Anterior cingulate cortex (tissue), 58 donors: ENCODE measurements at places on chromosomes 16 and 17.
A peak's percentile ranks its signal among the peaks of the same experiment; 100 is the strongest.

DNA sequence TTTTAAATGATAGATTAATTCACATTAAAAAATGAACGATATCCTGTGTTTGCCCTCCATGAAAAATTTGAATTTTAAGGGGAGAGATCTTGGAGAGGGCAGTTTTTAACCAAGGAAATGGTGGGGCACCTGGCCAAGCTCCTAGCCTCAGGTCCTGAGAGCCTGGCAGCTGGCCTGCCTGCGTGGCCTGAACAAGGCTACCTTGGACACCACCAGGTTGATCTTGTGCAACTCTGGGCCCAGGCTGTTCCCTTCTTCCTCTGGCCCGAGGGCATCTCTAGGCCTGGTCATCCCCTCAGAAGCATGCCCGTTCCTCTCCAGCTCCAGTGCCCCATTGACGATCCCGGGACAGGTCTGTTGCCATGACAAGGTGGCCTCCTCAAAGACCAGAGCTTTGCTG is 33.4 kb upstream of the LONP2 start:
- no peak for DNase-seq

DNA sequence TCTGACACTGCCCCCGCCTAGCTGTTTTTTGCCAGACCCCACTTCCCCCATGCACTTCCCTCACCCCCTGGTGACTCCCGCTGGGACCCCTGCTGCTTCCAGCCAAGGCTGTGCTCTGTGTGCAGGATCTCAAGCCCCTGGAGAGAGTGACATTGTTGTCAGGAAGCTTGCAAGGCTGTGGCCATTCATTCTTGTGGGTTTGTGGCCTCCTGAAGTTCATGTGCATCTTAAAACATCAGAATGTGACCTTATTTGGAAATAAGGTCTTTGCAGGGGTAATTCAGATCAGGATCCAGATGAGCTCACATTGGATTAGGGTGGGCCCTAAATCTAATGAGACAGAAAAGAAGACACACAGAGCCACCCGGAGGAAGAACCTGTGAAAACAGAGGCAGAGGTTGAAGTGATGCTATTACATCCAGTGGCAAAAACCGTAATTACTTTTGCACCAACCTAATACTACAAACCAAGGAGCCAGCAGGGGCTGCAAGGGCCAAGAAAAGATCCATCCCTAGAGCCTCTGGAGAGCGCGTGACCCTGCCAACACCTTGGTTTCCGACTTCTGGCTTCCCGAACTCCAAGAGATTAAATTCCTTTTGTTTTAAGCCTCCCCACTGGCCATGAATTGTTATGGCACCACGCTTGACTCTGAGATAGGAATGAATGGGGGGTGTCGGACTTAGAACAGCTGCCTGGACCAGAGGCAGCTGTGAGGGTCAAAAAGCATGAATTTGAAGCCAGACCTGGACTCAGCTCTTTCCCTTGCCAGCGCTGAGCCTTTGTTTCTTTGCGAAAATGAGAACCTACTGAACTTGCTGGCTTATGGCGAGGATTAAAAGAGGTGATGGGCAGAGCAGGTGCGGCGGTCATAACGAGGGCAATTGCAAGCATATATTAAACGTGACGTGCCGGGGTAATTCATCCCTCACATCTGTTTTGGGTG is 75.5 kb downstream of the BMERB1 start:
- DNase-seq = no peak

- no peak for DNase-seq
These were observed 22.3 kb downstream of the MOSMO start for GRCh38 chr16:22030087-22030812.

GRCh38 chr17:77011173-77012011 is 129.4 kb upstream of the SEC14L1 start:
- DNase-seq = no peak

- no peak for DNase-seq
These were observed 44.0 kb downstream of the ANKRD11 start for GRCh38 chr16:89446136-89446974.

- no peak for DNase-seq
These were observed 22.9 kb upstream of the LITAF start for GRCh38 chr16:11609474-11610120.

DNA sequence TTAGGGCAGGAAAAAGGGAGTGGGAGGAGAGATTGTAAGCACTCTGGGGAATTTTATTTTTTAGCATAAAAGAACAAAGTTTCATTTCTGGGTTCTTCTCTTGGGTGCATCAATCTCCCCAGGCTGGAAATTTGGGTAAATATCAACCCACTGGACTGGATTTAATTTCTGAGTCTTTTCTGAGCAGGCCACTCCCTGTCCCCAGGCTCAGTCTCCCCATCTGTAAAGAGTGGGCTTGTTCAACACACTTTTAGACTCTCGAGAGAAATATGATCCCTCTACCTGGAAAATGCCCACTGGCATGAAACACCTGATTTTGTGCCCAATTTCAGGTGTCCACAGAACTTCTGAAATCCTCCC is 617 bp upstream of the VTN start:
- DNase-seq = no peak

GRCh38 chr17:50589095-50589705 is 28.7 kb downstream of the CACNA1G start:
- DNase-seq = no peak

DNA sequence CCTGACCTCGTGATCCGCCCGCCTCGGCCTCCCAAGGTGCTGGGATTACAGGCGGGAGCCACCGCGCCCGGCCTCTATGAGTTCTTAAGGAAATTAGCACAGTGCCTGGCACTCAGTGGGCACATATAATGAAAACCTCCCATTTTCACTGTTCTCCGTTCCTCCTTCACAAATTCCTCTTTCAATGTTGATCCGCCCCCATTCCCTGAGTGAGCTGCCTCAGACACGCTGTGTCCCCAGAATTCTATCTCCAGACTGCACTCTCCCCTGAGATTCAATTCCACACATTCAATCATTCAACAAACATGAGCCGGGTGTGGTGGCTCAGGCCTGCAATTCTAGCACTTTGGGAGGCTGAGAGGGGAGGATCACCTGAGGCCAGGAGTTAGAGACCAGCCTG is 7.0 kb downstream of the P2RX1 start:
- no peak for DNase-seq

- DNase-seq = no peak
These were observed 1.0 kb downstream of the NHERF1 start for GRCh38 chr17:74749279-74750038.

DNA sequence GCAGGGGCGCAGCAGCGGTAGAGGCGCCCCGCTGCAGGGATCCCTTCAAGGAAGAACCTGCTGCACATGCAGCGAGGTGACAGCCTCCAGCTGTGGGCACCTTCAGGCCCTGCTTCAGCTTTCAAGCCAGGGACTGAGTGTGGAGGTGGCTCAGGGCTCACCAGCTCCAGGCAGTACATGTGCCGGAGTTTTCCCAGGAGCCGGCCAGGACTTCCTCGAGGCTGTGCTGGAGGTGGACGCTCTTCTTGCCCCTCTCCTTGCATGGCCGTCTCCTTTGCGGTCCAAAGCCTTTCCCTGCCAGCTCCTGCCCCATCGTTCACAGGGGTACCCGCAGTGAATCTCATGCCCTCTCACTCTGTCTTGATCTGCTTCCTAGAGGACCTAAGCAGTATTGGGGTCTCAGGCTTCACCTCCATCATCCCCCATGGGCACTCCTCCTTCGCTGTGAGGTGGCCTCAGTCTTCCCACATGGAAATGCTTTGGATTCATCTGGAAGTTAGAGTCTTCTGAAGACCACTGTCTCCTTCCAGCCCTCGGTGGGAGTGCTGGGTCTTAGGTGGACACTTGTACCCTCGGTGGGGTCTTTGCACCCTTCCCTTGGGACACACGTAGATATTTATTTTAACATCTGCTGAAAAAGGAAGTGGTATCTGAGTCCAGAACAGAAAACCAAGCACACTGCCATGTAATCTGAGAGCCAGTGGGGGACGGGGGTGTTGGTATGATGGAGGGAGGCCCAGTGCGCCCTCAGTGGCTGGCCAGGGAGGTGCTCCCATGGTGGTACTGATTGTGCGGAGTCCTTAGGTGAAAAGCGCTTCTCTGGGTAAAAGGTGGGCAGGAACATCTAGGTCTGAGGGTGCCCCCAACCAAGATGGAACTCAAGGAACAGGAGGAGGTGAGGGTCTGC is 7.0 kb downstream of the XYLT2 start:
- DNase-seq = no peak

DNA sequence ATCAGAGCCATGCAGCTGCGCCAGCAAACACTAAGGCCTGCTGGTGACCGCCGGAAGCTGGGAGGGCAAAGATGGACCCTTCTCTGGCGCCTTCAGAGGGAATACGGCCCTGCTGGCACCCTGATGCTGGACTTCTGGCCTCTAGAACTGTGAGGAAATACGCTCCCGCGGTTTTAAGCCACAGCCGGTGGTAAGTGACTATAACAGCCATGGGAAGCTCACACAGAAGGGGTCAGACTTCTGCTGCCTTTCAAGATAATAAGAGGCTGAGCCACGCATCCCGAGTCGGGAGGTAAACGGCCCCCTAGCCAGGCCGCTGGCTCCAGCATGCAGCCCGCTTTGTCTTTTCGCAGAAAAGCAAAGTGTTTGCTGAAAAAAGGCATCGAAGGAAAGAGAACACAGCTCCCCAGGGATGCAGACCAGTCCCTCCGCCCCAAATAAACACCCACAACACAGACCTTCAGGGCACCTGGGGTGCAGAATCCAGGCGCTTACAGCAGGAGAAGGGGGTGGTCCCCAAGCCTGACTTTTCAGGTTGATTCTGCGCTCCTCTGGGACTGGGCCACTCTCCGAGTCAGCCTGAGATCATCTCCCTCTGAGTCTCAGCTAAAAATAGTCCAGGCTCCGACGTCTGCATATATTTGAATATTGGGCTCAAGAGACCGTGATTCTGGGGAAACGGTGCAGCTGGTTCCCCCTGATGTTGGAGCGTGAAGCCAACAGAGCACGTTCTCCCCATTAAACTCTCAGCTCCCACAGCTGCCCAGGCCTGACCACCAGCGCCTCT is 89.7 kb downstream of the MGAT5B start:
- DNase-seq = no peak

DNA sequence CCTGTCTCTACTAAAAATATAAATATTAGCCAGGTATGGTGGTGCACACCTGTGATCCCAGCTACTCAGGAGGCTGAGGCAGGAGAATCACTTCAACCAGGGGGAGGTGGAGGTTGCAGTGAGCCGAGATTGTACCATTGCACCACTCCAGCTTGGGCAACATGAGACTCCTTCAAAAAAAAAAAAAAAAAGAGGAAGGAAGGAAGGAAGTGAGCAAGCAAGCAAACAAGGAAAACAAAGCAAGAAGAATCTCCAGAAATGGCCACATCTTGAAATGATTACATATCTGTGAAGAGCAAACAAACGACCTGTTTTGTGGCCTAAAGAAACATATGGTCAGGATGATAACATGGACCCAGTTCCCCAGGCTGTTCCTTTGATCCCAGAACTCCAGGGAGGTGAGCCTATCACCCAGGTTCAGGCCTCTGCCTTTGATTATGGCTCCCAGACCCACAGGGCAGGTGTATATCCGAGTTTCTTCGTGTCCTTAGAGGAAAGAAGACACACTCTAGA is 8.9 kb downstream of the ACOX1 start:
- DNase-seq = no peak

GRCh38 chr17:44293509-44294226 is 14.7 kb upstream of the RUNDC3A start:
- DNase-seq = no peak

DNA sequence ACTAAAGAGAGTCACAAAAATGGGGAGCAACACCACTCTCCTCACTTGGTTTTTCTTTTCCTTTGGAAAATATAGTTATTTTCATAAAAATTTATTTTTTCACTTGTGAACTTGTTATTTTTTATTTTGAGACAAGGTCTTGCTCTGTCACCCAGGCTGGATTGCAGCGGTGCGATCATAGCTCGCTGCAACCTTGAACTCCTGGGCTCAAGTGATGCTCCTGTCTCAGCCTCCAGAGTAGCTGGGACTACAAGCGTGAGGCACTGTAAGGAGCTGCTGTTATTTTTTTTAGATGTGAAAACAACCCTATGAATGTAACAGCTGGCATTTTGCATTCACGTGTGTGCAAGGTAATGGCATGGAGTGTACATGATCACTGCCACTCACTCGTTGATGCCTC is 24.9 kb downstream of the LRRC75A start:
- no peak for DNase-seq

GRCh38 chr16:592518-593306 is 2.8 kb downstream of the RAB40C start:
- peak; percentile 49 for DNase-seq

DNA sequence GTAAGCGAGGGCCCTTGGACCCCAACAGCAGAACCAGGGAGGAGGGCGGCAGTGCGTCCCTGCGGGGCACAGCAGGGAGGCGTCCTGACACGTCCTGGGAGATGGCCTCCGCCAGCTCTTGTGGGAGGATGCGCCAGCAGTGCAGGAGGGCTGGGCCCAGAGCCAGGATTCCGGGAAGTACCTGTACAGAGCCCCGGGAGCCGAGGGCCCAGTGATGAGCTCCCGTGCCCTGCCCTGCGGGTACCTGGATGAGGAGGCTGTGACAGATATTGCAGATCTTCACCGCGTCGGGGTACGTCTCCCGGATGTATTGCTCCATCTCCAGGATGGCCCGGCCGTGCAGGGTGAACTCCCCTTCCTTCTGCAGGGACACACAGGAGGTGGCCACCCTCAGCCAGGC is 23.1 kb downstream of the KDM8 start:
- DNase-seq = no peak

DNA sequence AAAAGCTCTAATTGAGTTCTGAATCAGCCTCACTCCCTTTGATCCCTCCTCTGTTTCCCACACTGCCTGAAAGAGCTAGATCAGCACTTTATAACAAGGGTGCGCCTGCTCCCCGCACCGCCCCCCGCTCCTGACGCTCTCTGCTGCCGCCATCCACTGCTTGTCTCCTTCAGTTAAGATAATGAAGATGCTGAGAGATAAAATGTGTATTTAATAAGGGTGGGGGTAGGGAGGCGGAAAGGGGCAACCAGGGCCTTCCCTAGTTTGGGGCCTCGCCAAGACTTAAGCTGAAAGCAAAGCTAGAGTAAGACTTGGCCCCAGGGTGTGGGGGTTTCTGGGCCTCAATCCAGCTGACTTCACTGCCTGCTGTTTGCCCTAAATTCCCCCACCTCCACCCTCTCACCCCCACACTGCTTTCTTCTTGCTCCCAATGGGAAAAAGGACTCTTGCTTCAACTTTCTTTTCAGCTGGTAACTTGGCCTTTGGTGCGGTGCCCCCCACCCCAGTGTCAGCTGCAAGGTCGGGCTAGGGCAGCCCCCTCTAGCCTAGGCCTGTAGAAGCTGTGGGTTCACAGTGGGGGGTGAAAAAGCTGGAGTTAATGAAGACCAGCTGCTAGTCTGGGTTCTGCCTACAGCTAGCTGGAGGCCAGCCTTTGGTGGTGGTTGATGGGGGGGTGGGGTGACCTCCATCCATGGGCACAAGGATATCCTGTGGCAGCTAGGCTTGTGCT is 1.8 kb upstream of the RARA start:
- no peak for DNase-seq

DNA sequence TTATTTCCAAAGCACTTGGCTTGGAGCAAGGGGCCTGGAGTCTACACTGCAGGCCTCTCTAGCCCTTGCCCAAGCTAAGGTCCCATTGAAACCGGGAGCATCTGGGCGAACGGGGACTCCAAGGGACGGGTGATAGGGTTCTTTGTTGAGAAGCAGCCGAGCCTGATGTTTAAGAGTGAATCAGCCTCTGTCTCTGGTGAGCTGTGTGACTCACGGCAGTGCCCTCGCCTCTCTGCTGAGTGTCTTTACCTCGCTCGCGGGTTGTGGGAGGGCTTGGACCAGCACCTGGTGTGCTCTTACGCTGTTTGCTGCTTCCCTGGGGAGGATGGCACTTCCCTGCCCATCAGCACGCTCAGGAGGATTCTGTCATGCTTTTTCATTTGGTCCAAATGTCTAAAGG is 1.3 kb downstream of the HGS start:
- DNase-seq = no peak

GRCh38 chr16:26672206-26672605 is 394.5 kb upstream of the C16orf82 start:
- DNase-seq = no peak
